ENCODE measurements at places on chromosomes 11 and 22.

DNA sequence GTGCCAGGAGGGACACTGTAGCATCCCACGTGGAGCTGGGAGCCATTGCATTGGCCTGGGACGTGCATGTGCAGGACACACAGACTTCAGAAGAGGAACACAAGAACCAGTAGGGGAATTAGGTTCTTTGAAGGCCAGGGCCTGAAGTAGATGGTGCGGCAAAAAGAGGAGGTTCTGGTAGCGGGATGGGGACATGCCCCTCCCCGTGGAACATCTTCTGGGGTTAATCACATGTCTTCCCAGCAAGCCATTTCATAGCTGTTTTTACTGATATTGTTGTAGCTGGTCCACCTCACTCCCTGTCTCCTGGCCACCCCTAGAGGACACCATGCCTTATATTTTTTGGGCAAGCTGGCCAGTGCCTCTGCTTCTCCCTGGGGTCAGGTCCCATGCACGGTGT is 74.3 kb downstream of the SCN3B start:
- ATAC-seq = no peak

DNA sequence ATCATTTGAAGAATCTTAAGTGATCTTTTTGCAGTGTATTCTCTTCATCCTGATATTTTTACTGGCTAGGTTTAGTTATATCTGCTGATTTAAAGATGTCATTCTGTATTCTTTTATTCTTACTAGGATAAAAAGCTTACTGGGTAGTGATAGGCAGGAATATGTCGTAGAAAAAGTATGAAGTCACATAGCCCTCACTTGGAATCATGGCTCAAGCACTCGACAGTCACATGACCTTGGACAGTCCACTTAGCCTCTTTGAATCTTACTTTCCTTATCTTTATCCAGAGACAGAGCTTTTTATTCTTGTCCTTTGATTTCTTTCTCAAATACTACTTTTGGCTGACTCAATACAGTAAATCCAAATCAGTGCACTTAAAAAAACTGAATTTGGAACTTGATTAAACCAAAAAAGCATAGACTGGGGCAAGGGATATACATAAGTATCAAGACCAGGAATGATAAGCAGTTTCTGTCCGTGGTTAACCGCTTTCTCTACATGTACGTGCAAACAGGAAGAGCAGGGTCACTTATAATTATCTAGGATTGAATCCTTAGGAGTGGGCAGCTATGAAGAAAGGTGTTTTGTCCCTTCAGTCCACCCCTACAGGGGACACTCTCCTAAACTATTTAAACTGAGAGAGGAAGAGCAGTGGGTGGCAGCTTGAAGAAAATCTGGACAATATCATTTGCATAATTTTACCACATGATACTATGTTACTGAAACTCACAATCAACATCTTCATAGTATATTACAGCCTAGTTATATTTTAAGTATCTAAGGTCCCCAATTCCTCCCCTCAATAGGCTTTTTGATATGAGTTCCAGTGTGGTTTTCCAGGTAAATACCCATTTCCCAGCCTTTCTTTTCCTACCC is 8.0 kb downstream of the MMP7 start:
- ATAC-seq = peak; percentile 49

GRCh38 chr11:46456269-46457001 is 64.9 kb upstream of the CHRM4 start:
- no peak for ATAC-seq

DNA sequence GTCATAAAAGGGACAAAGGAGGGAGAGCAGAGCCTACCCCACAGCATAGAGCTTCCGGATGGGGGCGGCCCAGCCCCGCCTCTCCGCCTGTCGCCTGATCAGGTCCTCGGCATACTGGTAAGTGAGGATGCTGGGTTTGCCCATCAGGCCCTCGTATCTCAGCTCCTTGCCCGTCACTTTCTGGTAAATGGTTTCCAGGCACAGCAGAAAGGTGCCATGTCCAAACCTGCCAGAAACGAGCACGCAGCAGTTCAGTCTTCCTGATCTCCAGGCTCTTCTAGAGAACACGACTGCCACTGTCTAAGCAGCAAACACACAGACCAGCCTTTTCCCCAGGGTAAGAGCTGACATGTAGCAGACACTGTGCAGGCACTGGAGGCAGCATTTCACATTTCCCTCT is 17.4 kb upstream of the TMEM121B start:
- no peak for ATAC-seq

GRCh38 chr11:91261513-91261912 is 963.1 kb upstream of the FAT3 start:
- ATAC-seq = no peak

GRCh38 chr22:40213478-40213877 is 35.8 kb downstream of the TNRC6B start:
- no peak for ATAC-seq

- ATAC-seq = no peak
Observed at GRCh38 chr11:94107363-94107762, 21.3 kb upstream of the PANX1 start.

GRCh38 chr22:21807544-21808529 is 59.6 kb downstream of the MAPK1 start:
- ATAC-seq = no peak

DNA sequence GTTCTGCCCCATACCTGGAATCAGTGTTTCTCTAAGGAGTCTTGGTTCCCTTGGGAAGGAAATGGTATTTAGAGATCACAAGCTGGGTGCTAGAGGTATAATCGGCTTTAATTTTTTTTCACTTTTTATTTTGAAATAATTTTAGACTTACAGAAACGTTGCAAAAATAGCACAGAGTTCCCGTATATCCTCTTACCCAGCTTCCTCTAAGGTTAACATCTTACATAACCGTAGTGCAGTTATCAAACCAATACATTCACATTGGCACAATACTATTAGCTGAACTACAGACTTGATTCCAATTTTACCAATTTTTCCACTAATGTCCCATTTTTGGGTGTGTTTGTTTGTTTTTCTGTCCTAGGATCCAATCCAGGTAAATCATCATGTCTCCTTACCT is 63.8 kb downstream of the RBX1 start:
- ATAC-seq = no peak

DNA sequence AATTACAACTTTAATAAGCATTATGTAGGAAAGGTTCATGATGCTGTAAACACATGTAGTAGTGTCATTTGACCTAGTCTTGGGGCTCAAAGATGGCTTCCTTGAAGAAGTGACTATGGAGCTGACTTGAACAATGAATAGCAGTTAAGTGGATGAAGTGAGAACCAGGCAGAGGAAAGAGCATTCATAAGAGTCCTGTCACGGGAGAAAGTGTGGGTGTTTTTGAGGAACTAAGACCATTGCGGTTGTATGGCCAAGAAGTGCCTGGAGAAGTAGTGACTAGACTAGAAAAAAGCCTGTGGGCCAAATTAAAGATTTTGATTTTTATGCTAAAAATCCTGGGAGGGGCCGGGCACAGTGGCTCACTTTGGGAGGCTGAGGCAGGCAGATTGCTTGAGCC is 7.2 kb upstream of the IL18BP start:
- ATAC-seq = no peak

- no peak for ATAC-seq
Observed at GRCh38 chr11:66850235-66850587, 6.7 kb upstream of the LRFN4 start.

DNA sequence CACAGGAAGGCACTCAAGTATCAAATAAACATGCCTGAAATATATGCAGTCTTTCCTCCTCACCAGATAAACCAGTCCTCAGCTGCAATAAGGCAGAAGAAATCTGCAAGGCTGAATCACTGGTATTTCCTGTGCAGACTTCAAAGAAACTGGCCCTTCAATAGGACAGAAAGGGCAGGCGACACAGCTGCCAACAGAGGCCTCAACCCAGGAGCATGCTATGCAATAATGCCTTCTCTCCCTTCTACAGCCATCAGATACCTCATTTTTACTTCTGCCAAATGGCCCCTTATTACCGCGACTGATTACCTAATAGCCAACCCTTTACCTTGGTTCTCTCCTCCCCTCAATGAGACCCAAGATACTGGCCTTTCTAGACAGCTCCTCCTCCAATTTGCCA is 8.0 kb downstream of the NUMA1 start:
- ATAC-seq = peak; percentile 76

- peak; percentile 92 for ATAC-seq
Observed at GRCh38 chr11:93921695-93922468, 71.5 kb upstream of the VSTM5 start.

DNA sequence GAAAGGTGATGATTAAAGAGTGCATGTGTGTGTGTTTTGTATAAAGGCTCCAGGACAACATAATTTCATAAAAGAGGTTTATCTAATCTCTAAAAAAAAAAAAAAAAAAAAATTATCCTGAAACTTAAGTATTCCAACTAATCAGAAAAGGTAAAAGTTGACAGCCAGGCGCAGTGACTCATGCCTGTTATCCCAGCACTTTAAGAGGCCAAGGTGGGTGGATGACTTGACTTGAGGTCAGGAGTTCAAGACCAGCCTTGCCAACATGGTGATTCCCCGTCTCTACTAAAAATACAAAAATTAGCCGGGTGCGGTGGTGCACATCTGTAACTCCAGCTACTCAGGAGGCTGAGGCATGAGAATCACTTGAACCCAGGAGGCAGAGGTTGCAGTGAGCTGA is 632.7 kb upstream of the CHORDC1 start:
- no peak for ATAC-seq

- no peak for ATAC-seq
Observed at GRCh38 chr11:88383447-88383846, 45.9 kb upstream of the CTSC start.

GRCh38 chr22:37822079-37822833 is 926 bp upstream of the GALR3 start:
- ATAC-seq = 0 out of 3 replicates have a peak, but pooled peaks have one; percentile 7

GRCh38 chr11:69866648-69867047 is 47.4 kb upstream of the FGF3 start:
- ATAC-seq = no peak

- no peak for ATAC-seq
Observed at GRCh38 chr11:35994421-35994820, 50.6 kb downstream of the LDLRAD3 start.

DNA sequence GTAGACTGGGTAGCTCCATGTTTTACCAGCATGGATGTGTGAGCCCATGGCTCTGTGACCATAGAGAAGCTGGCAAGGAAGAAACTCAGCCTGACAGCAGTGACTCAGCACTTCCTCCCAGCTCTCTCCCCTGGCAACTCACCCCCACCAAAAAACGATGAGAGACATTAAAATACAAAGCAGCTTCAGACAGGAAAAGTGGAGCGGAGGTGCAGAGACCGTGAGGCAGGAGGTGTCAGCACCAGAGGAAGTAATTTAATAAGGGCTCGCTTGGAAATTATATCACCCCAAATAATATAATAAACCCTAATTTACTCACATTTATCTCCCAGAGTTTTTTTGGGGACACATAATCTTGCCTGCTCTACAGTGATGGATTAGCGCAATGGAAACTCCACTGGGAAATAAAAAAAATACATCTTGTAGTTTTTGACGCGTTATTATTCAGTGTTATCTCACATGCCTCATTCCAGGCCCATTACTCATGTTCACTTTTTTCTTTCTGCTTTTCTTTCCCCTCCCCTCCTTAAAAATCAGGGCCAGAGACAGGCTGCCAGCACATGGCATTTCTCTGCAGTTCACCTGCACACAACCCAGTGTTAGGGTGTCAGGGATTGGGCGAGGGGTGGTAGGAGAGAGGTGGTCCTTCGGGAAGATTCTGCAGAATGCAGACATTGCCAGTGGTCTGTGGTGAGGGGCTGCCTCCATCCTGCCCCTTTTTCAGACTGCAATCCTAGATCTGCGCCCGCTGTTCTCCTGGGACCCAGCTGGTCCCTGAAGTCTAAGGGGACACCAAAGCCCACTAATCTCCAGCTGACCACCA is 170.8 kb downstream of the BUD13 start:
- ATAC-seq = no peak

DNA sequence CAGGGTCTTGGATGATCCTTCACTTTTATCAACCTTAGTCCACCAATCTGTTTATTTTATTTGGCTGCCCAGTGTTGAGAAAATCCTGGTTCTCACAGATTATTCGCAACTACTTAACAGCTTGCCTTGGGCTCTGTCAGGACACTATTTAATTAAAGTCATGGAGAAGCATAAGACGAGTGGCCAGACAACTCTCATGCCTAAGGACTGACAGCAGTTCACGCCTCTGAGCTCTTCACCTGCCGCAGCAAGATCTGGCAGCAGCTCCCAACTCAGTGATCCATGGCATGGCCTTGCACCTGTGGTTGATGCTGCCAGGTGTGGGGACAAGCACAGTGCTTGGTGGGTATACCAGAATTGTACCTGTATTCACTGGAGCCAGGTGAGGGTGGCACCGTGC is 37.8 kb downstream of the HIRA start:
- no peak for ATAC-seq

DNA sequence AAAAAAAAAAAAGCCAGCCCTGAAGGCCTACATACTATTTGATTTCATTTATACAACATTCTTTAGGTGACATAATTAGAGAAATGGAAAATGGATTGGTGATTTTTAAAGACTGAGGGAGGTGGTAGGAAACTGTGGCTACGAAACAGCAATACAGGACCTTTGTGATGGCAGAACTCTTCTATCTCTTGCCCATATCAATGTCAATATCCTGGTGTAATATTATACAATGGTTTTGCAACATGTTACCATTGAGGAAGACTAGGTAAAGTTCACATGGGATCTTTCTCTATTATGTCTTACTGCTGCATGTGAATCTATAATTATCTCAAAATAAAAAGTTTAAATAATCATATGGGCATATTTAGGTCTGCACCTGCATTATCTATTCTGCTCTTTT is 371.2 kb downstream of the ETS1 start:
- no peak for ATAC-seq

GRCh38 chr11:67268081-67268961 is 2.0 kb downstream of the GRK2 start:
- no peak for ATAC-seq

DNA sequence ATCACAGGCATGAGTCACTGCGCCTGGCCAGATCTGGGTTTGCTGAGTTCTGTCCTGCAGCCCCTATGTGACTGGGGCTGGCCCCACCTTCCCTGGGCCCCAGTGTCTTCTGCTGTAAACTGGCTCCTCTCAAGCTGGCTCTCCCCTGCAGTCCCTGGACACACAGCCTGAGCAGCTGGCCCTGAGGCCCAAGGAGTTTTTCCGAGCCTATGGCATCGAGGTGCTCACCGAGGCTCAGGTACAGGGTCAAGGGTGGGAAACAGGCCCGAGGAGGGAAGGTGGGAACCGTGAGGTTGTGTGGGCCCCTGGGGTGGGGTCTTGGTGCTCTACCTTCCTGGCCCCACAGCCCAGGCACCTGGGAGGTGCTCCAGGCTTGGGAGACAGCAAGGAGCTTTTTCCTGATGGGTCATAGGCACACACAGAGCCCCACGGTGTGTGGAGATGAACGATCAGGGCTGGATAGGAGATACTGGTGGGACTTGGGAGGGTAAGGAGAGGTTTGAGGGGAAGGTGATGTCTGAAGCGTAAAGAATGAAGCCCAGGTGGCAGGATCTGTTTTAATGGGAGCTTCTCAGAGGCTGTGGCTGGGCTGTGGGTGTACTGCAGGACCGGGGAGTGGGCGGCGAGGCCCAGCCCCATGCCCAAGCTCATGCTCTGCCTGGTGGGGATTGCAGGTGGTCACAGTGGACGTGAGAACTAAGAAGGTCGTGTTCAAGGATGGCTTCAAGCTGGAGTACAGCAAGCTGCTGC is 6.4 kb upstream of the LZTR1 start:
- ATAC-seq = no peak

GRCh38 chr11:133509924-133510697 is 22.2 kb downstream of the OPCML start:
- ATAC-seq = no peak

- ATAC-seq = peak; percentile 36
Observed at GRCh38 chr11:33701302-33702230, 940 bp upstream of the C11orf91 start.
